ENCODE measurements at places on chromosomes 12 and 14.

GRCh38 chr12:5276327-5276880, 155.5 kb upstream of the NTF3 start:
- H3K27ac ChIP-seq = no peak overlapping the region
- no peaks in the 10 kb centered on the region for H3K36me3 ChIP-seq

- H3K4me3 ChIP-seq = no peak overlapping the region
- DNase-seq = no peak
- H3K27ac ChIP-seq = no peak overlapping the region
- no peaks in the 10 kb centered on the region for H3K36me3 ChIP-seq
- no peaks in the 10 kb centered on the region for H3K27me3 ChIP-seq
Observed at GRCh38 chr12:114823724-114824123, 139.7 kb upstream of the TBX3 start.

DNA sequence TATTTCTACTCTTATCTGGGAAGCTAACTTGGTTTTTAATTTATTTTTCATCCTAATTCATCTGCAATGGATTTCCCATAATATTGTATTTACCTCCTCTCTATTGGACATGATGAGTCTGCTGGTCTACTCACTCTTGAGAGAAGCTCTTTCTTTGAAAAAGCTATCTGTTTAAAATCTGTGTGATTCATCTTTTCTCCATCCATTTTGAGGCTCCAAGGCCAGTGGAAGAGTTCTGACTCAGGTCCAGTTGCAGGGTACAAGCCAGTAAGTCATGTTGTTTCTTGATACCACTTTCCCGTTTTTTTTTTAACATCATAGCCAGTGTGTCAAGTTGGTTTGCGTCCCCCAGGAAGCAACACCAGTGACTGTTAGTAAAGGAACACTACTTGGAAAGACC, 160.3 kb upstream of the BMP4 start:
- no peak overlapping the region for H3K27ac ChIP-seq
- H3K27me3 ChIP-seq = no peaks in the 10 kb centered on the region
- no peak for DNase-seq
- no peaks in the 10 kb centered on the region for H3K36me3 ChIP-seq
- H3K4me1 ChIP-seq = no peaks in the 10 kb centered on the region
- no peak overlapping the region for H3K4me3 ChIP-seq

DNA sequence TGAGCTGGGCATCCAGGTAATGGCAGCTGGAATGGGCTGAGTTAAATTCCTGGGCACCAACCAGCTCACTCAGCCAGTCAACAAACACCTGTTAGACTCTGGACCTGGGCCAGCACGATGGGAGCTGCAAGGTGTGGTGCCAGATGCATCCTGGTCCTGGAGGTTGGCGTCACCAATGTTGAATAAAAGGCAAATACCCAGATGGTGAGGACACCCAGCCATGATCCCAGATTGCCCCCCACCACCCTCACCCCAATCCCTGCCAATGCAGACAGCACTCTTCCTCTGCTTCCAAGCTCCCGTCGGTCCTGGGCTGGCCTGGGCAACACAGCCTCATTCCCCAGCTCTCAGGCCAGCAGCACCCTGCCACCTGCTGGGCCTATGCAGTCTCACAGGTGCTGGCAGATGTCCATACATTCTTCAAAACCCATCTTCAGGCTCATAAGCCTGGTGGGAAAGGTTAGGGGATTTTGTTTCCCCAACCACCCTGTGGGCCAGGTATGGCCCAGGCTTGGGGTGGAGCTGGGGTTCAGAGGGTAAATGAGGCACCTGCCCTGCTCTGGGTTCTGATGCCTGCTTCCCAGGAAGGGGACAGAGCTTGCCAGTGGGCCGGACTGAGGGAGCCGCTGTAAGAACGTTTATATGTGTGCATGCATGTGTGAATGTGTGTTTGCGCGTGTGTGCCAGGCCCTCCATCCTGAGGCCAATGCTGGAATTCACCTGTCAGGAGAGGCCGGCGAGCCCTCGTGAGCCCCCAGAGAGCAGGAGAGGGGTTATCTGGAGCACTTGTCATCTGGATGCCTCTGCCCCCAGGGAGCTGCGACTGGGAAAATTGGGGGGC, 58.0 kb downstream of the LGMN start:
- no peaks in the 10 kb centered on the region for H3K36me3 ChIP-seq
- H3K4me1 ChIP-seq = peaks cover 2% of the 10 kb centered on the region
- H3K27me3 ChIP-seq = no peaks in the 10 kb centered on the region
- H3K27ac ChIP-seq = no peak overlapping the region
- DNase-seq = peak; percentile 53

- H3K27me3 ChIP-seq = no peaks in the 10 kb centered on the region
- no peaks in the 10 kb centered on the region for H3K4me1 ChIP-seq
- no peak overlapping the region for H3K27ac ChIP-seq
- H3K4me3 ChIP-seq = no peak overlapping the region
- no peak for DNase-seq
- H3K36me3 ChIP-seq = no peaks in the 10 kb centered on the region
Observed at GRCh38 chr14:35301735-35302528, 9.8 kb downstream of the PSMA6 start.

- no peaks in the 10 kb centered on the region for H3K36me3 ChIP-seq
- peak overlapping the region; percentile 92 for H3K27ac ChIP-seq
- no peak for DNase-seq
- H3K4me1 ChIP-seq = no peaks in the 10 kb centered on the region
Observed at GRCh38 chr14:24366413-24366720, 1.6 kb upstream of the NFATC4 start.

- H3K27me3 ChIP-seq = no peaks in the 10 kb centered on the region
- no peaks in the 10 kb centered on the region for H3K4me1 ChIP-seq
- H3K27ac ChIP-seq = no peak overlapping the region
- no peaks in the 10 kb centered on the region for H3K36me3 ChIP-seq
Observed at GRCh38 chr12:121494093-121494787, 86.6 kb downstream of the KDM2B start.

- no peaks in the 10 kb centered on the region for H3K4me1 ChIP-seq
- H3K27ac ChIP-seq = peak overlapping the region; percentile 28
- H3K36me3 ChIP-seq = no peaks in the 10 kb centered on the region
- H3K27me3 ChIP-seq = no peaks in the 10 kb centered on the region
Observed at GRCh38 chr14:32702562-32702961, 236.1 kb upstream of the NPAS3 start.

DNA sequence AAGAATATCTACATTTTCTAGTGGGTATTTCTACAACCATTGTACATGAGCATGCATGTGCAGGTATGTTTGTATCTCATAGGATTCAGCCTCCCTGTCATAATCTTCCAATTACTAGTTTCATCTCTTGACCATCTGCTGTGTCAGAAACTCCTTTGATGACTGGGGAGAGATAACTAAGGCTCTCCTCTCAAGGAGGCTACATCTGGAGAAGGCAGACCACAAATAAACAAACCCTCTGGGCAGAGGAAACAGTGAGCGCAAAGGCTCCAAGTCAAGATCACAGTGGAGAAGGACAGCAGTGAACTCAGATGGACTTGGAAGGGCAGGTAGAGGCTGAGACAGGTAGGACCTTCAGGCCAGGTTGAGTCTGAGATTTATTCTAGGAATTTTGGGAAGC, 166.4 kb downstream of the PELI2 start:
- H3K4me3 ChIP-seq = no peak overlapping the region
- no peak overlapping the region for H3K27ac ChIP-seq
- no peaks in the 10 kb centered on the region for H3K36me3 ChIP-seq
- no peak for DNase-seq
- H3K4me1 ChIP-seq = no peaks in the 10 kb centered on the region

DNA sequence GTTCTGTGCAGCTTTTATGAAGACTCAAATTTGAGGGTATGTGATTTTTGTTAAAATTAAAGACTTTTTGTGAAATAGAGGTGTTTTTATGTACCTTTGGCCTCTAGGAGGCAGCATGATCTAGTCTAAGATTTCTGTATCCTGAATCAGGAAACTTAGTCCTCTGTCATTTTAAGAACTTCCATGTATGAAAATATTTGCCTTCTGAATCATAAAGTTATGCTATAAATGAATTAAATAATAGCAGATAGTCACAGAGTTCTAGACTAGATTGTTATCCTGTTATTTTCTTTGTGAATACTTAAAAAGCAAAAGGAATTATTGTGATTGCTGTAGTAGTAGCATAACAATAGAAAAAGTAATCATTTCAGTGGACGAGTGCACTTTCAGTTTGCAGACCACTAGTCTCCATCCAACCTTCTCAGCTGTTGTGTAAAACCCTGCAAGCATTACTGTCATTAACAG, 56.3 kb downstream of the FGD4 start:
- peak overlapping the region; percentile 48 for H3K27ac ChIP-seq
- peak overlapping the region; percentile 9 for H3K4me3 ChIP-seq
- H3K27me3 ChIP-seq = no peaks in the 10 kb centered on the region
- peaks cover 14% of the 10 kb centered on the region for H3K4me1 ChIP-seq

DNA sequence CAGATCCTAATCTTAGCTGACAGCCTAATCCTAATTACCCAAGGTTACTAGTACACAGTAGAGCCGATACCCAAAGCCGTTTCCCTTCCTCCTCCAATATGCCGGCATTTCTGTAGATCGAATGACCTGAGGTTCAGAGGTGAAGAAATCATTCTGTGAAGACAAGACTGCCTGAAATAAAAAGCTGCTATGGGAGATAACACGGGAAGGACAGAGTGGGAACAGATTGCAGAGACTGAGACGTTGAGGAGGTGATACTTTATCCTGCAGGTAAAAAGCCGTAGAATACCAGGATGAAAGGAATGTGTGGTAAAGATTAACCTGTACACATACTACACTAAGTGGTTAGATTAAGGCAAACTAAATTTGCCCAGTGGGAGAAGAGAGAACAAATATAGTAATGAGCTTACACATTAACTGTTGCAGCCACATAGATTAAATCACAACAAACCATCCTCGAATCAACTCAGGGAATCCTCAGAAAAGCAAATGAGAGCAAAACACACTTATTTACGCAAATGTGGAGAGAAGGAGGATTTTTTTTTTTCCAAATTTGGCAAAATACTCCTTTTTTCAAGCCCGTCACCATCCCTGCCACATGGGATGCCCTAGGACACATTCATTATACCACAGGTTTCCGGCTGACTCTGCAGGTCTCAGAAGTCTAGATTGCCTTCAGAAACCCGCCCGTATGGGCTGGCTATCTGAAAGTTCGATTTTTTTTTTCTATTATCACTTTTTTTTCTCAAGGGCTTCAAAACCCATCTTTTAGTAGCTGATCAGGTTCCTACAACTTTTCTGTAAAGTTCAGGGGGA, 188.0 kb downstream of the TTC8 start:
- no peak for DNase-seq
- H3K4me1 ChIP-seq = no peaks in the 10 kb centered on the region
- no peaks in the 10 kb centered on the region for H3K36me3 ChIP-seq
- no peaks in the 10 kb centered on the region for H3K27me3 ChIP-seq
- H3K4me3 ChIP-seq = no peak overlapping the region

DNA sequence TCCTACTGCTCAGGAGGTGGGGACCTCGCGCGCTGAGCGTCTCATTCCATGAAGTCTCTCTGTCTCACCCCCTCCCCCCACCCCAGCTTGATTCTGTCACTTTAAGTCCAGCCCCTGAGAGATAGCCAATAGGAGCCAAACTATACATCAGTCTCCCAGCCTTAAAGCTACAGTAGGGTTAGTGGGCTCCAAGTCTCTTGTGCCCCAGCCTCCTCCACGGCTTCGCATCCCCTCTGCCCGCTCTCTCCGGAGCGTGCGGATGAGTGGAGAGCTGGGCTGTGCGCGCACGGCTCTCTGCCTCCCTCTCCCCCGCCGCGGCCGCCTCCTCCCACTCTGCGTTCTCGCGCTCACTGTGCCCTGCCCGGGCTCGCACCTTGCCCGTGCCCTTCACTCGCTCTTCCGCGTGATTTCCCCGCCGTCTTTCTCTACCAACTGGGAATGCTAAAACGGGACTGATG, at the start of gene ESRRB:
Gene ESRRB (plus strand): TSS at position 191 of the 458 bp plus-strand sequence. CDS start 265 bp downstream, at position 456.
- peaks cover 8% of the 10 kb centered on the region for H3K4me1 ChIP-seq
- DNase-seq = no peak
- H3K4me3 ChIP-seq = no peak within 1 kb of the TSS
- H3K27ac ChIP-seq = no peak within 1 kb of the TSS
- peaks cover 15% of the 10 kb centered on the region for H3K27me3 ChIP-seq

GRCh38 chr14:80535171-80535570, 323.9 kb upstream of the DIO2 start:
- no peak overlapping the region for H3K4me3 ChIP-seq
- DNase-seq = no peak
- no peaks in the 10 kb centered on the region for H3K4me1 ChIP-seq
- no peaks in the 10 kb centered on the region for H3K36me3 ChIP-seq
- H3K27me3 ChIP-seq = no peaks in the 10 kb centered on the region
- no peak overlapping the region for H3K27ac ChIP-seq

DNA sequence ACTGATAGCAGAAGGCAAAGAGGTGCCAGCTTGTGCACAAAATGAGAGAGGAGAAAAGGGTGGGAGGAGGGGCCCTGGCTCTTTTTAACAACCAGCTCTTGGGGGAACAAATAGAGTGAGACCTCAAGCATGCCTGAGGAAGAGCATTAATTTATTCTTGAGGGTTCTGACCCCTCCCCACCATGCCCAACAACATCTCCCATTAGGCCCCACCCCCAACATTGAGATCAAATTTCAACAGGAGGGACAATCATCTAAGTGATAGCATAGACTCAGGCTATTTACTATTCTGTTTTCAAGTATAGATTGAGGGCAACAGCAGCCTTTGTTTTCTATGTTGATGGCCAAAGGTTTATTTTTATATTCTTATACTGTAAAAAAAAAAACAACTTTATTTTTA, 59.7 kb downstream of the FUT8 start:
- H3K27ac ChIP-seq = no peak overlapping the region
- H3K27me3 ChIP-seq = no peaks in the 10 kb centered on the region
- no peak for DNase-seq
- no peaks in the 10 kb centered on the region for H3K4me1 ChIP-seq

- no peak for DNase-seq
- H3K36me3 ChIP-seq = no peaks in the 10 kb centered on the region
- no peaks in the 10 kb centered on the region for H3K4me1 ChIP-seq
- no peak overlapping the region for H3K27ac ChIP-seq
- H3K4me3 ChIP-seq = no peak overlapping the region
Observed at GRCh38 chr12:79563021-79563740, 127.6 kb downstream of the PAWR start.

DNA sequence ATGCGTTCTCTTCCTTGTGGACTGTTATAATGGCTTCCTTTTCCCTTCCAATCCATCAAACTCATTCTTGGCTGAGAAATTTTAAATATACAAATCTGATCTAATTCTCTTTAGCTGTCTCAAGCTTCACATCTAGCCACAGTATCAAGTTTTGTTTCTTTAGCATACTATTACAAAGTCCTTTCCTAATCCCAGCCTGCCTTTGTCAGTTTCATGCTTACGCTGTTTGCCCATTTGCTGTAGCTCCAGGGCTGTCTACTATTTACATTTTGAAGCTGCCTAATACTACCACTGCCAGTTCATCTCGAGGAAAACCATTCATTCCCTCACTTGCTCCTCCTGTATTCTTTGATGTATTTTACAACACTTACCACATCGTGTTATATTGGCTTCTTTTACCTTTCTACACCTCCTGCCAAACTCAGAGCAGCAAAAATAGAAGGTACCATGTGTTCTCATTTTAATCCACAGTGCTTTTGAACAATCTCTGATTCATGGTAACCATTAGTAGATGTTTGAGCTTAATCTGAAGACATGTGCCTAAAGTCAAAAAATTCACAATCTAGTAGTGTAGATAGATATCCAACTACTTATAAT, 42.9 kb downstream of the ARID4A start:
- H3K36me3 ChIP-seq = no peaks in the 10 kb centered on the region
- H3K27ac ChIP-seq = no peak overlapping the region

All from prostate gland (tissue), 2 donors.